ENCODE measurements at places on chromosomes 11 and 22.

- DNase-seq = no peak
Observed at GRCh38 chr22:25134028-25134427, 65.6 kb upstream of the CRYBB3 start.

GRCh38 chr11:75513250-75513649 lies 12.5 kb downstream of the GDPD5 start:
- no peak for DNase-seq

DNA sequence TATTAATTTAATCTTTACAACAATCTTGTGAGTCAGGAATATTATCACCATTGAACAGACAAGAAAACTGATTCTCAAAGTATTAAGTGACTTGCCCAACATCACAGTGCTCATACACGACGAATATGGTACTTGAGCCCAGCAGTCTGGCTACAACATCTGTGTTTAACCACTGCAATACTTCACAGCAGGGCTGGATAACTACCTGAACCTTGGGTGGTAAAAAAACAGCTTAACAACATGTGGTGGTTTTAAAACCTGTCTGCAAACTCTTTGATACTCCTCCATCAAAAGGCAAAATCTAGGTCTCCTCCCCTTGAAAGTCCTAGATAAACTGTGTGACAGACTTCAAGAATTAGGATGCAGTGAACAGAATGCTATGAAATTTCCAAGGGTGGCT lies 424.6 kb upstream of the CADM1 start:
- no peak for DNase-seq

DNA sequence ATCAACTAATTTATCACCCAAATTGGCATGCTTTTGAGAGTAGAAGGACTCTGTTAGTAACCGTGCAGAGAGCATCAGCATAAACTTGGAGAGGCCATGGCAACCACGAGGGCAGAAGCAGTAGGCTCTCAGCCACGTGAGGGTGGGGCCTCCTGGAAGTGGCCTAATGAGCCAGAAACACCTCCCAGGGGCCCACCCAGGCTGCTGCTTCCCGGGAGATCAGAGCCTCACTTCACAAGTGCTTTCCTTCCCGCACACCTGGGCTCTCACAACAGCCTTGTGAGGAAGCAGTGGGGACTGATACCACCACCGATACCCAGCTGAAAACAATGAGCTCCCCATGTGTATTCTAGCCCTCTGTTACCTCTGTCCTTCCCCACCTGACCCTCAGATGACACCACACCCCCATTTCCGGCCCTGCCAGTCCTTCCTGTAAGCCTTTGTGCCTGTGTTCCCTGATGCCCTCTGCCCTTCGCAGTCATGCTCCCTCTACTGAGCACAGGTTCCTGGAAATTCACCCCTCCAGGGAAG lies 17.0 kb downstream of the TRIM29 start:
- DNase-seq = no peak

GRCh38 chr11:70079691-70080090 lies 1.6 kb downstream of the ANO1 start:
- no peak for DNase-seq

DNA sequence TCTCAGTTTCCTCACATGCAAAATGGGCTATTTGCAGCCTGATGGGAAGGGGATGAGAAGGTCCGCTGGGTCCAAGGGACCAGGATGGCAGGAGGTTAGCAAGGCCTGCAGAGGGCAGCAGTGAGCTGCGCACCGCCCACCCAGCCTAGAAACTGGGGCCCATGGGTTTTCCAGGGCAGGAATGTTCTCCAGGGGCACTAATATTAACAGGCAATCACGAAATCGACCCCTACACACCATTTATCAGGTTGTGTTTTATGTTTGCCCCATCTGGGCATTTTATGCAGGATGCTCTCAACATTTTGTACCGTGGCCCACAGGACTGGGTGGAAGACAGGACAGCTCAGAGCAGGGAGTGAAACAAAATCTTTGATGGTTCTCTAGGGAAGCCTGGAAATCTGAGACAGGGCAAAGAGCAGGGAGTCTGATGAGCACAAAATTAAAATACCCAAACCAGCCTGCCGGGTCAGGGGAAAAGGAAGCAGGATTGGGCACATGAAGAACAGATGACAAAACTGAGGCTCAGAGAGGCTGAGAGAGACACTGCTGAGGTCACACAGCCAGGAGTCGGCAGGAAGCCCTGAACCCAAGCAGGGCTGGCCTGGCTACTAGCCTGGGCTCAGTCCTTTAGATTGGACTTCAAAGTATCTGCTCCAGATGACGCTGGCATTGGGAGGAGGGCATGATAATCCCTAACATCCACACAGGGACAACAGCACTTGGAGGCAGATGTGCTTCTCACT lies 1.6 kb upstream of the BCR start:
- DNase-seq = peak; percentile 20

- no peak for DNase-seq
Observed at GRCh38 chr22:47663615-47664605, 901.5 kb downstream of the TBC1D22A start.

DNA sequence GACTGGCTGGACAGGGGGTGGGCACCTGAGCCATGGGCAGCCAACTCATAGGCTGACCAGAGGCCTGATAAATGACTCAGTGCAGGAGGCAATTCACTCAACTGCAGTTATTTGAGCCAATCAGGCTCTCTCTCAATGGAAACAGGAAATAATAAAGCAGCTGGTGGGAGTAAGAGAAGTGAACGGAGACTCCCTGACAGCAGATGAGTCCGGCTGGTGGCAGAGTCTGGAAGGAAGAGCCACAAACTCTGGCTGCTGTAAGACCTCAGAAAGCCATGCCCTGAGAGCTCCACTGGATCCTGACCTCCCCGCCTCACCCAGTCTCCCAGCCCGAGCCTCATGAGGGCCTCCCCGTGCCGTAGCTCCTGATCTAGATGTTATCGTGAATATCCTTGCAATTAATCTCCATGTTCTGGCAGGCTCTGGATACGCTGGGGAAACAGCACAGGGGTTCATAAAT lies 69.8 kb downstream of the TRIM29 start:
- DNase-seq = no peak

GRCh38 chr11:126607374-126607773 lies 251.9 kb downstream of the ST3GAL4 start:
- DNase-seq = no peak

DNA sequence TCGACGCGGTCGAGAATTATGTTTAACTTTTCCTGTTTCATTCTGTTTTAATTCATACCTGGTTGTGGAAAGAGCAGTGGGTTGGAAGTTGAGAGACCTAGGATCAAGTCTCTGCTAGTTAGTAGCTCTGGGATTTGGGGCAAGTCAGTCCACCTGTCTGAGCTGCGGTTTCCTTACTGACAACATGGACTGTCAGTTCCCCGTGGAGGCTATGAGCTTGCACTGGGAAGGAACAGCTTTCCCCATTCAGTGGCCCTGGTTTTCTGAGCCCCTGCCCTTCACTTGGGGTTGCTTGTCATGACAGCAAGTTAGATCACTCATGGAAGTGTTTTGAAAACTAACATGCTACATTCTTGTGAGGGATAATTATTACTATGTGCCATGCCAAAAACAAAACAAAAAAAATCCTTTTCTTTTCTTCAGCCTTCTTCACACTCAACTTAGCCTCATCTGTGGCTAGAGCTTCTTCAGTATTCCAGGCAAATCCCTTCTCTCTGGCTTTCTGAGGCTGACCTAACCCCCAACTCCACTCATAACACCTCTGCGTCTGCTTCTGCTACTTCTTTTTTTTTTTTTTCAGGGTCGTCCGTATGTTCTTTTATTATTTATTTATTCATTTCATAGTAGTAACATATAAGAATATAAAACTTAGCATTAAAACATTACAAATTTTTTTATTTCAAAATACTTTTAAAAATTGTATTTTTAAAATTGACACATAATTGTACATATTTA lies 43.0 kb upstream of the ZBED5 start:
- no peak for DNase-seq

DNA sequence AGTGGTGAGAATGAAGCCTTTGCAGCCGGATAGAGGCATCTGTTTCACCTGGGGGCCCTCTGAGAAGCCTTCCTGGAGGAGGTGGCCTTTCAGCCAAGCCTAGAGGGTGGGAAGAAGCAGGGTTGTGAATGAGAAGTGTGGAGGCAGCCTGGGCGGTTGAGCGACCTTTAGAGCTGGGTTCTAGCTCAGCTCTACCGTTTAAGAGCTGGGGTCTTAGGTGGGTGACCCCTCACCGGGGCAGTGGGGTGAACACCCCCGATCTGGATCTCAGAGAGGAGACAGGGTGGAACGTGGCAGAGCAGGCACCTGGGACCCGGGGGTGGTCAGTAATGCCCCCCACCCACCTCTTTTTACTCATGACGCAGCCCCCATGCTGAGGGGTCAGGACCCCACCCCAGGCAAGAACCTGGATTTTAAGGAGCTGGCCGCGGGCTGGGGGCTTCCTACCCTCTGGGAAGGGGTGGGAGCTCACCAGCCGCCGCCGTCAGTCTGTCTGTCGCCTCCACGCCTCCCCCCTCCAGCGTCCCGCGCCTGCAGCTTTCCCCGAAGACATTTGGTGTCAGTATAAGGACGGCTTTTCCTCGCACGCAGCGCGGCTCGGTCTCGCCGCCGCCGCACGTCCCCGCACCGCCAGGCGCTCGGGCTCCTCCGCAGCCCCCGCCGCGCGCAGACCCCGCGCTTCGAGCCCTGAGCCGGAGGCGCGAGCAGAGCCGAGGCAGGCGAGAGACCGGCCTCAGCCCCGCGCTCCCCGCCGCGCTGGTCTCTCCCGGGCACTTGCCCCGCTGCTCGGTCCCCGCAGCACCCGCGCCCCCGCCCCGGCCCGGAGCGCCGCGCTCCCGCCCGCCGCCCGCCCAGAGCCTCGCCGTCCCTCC lies 13.3 kb upstream of the CACNA1I start:
- no peak for DNase-seq

GRCh38 chr11:34513682-34514449 lies at the start of gene ELF5:
Gene ELF5, minus strand, starts transcription at chr11:34513794. Its CDS starts 8,045 bp downstream, at chr11:34505749.
- no peak for DNase-seq

DNA sequence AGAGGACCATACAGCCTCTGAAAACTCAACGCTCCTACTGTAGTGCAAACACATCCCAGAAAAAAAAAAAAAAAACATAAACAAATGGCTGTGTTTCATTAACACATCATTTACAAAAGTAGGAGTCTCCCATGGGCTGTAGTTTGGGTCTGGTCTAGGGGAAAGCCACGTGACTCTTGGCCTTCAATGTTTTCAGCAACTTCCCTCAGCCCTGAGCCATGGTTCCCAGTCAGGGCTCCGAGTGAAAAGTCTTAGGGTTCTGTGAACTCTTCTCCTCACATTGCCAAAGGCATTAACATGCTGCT lies 58.5 kb downstream of the CSNK2A3 start:
- DNase-seq = no peak

- no peak for DNase-seq
Observed at GRCh38 chr11:3226846-3227567, 5.2 kb downstream of the MRGPRE start.

DNA sequence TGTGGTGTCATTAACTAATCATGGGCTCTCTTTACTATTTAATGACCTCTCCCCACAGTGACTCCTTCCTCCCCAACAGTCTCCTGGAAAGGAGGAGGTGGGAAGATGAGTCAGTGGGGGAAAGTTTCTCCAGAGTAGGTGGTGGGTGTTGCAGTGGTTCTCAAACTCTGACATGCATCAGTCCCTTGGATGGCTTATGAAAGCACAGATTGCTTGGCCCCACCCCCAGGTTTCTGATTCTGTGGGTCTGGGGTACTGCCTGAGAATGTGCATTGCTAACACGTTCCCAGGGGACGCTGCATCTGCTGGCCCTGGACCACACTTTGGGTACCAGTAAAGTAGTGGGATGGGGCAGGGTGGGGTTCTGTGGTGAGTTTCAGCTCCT lies 9.8 kb downstream of the CD82 start:
- DNase-seq = peak; percentile 31

- no peak for DNase-seq
Observed at GRCh38 chr11:131808470-131808869, 438.1 kb downstream of the NTM start.
